CD4-positive, alpha-beta T cell treated with Interleukin-4 for 4 hours (primary cell): ENCODE measurements at places on chromosomes 12 and 14.
A peak's percentile ranks its signal among the peaks of the same experiment; 100 is the strongest.

DNA sequence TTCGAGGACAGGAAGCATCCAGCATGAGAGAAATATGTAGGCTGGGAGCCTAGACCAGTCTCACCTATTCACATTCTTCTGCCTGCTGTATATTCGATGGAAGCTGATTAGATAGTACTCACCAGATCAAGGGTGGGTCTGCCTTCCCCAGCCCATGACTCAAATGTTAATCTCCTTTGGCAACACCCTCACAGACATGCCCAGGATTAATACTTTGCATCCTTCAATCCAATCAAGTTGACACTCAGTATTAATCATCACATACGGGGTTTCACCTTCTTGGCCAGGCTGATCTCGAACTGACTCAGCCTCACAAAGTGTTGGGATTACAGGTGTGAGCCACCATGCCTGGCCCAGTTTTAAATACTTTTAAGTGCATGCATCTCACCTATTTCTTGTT lies 30.5 kb upstream of the SLC10A1 start:
- DNase-seq, result no peak

- no peak for DNase-seq
Observed at GRCh38 chr12:112116232-112117060, 7.9 kb upstream of the NAA25 start.

GRCh38 chr12:27163048-27163715 lies 80.8 kb upstream of the C12orf71 start:
- no peak for DNase-seq

DNA sequence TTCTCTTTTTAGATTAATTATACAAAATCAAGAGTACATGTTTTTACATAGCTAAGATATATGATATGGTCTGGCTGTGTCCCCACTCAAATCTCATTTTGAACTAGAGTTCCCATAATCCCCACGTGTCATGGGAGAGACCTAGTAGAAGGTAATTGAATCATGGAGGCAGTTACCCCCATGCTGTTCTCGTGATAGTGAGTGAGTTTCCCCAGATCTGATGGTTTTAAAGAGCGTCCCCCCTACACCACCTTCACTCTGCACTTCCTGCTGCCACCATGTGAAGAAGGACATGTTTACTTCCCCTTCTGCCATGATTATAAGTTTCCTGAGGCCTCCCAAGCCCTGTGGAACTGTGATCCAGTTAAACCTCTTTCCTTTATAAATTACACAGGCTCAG lies 21.4 kb upstream of the DRAM1 start:
- DNase-seq, result no peak

DNA sequence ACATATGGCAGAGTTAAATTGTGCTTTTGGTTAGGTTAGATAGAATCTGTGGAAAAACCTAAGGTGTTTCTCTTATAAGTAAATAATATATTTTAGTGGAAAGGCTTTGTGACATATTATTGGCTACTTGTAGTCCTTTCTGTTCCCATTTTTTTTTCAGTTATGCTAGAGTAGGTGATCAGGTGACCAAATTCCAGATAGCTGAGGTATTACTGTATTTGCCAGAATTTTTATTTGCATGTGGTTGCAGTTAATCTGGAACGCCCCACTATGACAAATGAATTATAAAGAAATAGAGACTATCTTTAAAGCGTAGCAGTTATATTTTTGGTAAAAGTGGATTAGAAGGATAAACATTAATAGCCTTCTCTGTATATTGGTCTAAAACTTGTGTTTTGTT lies 52.0 kb downstream of the ARHGAP5 start:
- DNase-seq, result no peak

DNA sequence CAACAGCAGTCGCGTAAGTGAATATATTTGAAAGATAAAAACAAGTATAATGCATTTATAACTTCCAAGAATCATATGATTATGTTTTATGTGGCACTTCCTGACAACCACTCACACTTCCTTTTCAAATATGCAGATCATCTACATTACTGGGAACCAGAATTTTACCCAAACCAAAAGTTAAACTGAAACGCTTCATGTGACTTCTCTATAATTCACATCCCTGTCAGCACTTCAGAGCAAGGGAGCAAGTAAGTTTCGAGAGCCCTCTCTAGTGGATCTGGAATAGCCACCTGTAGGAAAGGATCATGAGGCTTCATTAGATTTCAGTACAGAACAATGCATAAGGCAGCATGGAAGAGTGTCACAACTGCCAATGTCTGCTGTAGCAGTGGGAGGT lies 13.7 kb upstream of the ALX1 start:
- no peak for DNase-seq

DNA sequence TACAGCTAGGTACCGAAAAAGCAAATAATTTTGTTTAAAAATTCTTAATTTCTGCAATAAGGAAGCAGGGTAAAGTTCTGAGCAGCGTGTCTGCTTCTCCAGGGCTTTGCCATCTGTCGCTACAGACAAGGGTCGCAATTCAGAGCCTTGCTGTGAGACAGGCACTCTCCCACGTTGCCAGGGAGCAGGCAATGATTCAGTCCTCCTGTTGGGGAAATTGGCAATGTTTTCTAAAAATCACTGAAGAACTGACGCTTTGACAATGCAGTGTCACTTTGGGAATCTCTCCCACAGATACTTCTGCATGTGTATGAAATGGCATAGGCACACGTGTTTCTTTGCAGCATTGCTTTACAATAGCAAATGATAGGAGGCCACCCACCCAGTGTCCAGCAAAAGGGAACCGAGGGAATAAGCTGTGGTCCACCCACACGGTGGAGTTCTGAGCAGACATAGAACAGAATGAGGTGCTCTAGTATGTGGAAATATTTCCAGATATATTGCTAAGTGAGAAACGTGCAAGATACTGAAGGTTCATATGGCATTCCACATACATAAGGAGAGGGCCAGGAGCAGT lies 16.0 kb upstream of the HIP1R start:
- DNase-seq, result no peak

- no peak for DNase-seq
Observed at GRCh38 chr12:21647179-21647578, 10.5 kb downstream of the LDHB start.

DNA sequence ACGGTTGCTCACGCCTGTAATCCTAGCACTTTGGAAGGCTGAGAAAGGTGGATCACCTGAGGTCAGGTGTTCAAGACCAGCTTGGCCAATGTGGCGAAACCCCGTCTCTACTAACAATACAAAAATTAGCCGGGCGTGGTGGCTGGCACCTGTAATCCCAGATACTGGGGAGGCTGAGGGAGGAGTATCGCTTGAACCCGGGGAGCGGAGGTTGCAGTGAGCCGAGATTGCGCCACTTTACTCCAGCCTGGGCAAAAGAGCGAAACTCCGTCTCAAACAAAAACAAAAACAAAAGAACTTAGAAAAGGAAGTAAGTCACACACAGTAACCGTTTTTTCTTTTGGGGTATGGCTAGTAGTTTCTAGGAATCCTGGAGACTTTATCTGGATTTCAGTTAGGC lies 1.7 kb upstream of the PALS1 start:
- no peak for DNase-seq

DNA sequence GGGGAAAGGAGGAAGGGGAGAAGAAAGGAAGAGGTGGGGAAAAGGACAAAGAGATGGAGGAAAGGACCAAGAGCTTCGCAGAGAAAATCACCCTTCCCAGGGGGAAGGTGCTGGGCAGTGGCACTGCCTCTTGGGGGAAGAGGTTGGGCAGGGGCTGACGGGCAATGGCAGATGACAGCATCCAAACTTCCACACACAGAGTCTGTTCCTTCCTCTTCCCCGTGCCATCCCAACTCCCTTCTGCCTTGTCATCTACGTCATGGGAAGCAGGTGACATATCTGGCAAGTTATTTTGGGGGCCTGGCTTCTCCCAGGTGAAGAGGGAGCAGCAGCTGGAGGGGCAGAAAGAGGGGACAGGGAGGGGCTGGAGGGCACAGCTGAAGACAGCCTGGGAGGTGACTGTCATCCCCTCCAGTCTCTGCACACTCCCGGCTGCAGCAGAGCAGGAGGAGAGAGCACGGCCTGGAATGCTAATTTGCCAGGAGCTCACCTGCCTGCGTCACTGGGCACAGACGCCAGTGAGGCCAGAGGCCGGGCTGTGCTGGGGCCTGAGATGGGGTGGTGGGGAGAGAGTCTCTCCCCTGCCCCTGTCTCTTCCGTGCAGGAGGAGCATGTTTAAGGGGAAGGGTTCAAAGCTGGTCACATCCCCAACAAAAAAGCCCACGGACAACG lies 43.9 kb upstream of the IQSEC3 start:
- DNase-seq, result no peak

DNA sequence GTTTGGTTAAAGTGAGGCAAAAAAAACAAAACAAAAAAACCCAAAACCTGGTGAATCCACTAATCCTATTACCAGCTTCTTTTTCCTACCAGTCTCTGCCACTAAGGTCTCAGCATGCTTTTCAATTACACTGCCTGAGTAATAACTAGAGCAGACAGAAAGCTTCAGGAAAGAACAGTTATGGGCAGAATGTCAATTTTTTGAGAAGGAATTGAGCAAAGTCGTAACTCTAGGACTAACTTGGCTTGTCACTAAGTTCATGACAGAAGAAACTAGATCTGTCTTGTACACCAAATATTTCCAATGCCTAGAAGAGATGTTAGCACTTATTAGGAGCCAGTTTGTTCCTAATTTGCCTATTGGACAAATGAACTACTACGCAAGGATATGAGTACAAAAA lies 148.8 kb upstream of the CNOT2 start:
- no peak for DNase-seq

- peak; percentile 20 for DNase-seq
Observed at GRCh38 chr14:31449971-31450610, 7.2 kb downstream of the DTD2 start.

GRCh38 chr14:91484744-91485143 lies 25.4 kb downstream of the PPP4R3A start:
- no peak for DNase-seq

DNA sequence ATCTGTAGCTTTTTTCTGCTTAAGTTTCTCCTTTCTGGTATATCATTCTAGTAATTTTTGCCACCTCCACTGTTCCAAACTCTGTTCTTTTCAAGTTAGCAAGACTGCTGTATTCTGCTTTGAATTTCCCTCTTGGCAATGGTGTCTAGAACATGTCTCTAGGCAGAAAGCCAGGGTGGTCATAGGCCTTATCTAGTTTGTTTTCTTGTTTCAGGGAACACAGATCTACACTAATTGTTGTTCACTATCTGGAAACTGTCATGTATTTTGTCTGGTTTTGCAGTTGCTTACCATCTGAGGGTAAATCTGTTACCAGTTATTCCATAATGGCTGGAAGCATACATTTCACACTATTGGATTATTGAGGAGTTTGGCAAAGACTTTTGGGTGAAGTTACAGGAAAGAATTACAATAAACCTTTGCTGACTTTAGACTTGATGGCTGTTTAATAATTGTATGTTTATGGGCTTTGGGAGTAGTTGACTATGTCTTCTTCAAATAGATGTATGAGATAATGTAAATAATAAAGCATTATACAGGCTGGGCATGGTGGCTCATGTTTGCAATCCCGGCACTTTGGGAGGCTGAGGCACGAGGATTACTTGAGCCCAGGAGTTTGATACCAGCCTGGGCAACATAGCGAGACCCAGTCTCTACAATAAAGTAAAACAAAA lies 41.4 kb downstream of the FUT8 start:
- no peak for DNase-seq

DNA sequence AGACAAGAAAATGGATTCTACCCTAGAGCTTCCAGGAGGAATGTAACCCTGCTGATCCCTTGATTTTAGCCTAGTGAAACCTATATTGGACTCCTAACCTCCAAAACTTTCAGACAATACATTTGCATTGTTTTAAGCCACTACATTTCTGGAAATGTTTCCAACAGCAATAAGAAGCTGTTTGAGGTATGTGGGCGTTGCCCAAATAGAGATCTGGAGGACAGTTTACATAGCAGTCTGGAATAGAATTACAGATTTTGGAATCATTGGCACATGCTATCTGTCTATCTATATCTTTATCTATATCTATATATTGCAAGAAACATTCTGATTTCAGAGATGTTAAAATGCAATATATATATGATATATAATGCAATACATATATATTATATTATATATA lies 42.4 kb upstream of the EGLN3 start:
- DNase-seq, result no peak

DNA sequence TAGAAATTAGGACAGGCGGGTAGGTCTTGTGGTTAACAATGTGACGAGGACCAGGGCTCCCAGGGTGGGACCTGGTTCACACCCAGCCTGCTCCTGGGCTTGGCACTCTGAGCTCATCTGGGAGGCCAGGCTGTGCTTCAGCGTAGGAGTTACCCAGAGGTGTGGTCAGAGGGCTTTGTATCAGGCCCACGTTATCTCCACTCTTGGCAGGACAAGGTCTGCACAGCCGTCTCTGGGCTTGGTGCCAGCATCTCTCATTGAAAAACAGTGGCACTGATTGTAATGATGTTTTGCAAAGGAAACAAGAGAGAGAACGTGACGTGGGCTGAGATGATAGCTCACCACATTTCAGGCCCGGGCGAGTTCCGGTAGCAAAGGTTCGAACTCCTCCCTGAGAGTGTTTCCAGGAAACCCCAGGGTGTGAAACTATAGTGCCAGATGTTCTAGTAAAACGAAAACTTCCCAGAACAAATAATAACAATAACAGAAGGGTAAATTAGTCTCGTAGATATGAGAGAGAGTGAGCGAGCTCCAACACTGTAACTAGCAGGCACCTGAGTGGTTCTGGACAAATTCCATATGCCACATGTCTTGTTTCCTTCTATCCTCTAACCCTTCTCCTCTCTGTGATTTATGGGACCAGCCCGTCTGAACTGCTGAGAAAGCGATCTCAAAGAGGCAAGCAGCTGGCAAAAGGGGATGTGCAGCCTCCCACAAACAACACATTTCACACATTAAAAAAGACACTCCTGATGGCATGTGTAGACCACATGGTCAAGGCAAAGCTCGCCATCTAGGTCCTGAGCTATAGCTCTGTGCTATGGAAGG lies 227.3 kb downstream of the KTN1 start:
- DNase-seq, result peak; percentile 77

DNA sequence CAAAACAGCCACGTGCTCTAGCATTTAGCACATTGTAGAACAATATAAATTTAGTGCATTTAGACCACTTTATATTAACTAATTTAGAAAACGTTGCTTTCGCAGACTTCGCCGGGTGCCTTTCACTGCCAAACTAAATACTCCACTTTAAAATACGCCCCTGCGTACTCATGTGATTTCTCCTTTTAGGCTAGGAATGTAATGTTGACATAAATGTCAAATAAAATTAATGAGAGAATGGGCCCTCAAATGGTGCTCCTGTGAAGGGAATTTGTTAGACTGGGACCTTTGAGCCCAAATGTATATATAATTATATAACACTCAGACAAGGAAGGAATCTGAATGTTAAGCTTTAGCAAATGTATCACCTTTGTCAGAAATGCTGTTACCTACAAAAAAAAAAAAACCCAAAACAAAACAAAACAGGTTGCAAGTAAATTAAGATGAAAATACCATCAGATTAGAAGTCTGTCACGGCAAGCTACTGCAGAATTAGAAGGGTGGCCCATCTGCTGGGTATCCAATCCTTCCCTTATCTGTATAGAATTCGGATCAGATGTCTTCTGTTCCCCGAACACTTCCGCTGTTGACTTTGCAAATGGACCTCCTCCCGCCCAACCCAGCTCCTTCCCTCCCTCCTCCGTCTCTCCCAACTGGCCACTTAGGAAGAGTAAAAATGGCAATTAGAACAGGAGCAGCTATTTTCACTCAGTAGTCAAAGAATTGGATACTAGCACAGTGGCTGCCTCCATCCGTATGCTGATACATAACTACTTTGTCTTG lies 159.3 kb upstream of the FOXN3 start:
- no peak for DNase-seq
